ENCODE measurements at places on chromosomes 16 and 17.
A peak's percentile ranks its signal among the peaks of the same experiment; 100 is the strongest.

DNA sequence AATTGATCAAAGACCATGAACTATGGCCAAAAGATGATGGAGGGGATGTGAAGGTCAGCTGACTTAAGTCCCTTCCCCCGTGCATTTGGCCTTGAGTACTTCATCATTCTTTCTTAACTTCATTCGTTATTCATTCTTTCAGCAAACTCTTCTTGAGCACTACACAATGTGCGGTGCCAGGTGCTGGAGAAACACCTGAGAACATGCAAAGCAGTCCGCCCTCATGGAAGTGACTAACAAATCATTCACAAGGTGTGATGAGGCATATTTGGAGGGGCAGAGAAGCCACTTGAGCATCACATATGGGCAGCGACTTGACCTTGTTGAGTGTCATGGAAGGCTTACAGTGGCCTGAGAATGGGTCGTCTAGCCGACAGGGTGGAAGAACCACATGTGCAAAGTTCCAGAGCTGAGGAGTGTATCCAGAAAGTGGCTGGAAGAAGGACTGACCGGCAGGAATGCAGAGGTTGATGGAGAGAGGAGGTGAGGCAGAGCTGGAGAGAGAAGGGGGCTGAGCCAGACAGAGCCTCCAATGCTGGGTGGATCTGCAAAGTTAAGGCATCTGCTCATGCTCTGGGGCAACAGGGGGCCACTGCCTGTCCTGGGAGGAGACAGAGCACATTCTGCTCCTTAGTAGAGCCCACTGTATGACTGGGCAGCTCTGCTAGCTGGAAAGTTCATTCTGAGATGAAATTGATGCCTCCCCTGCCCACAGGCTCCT, 25.1 kb upstream of the EIF1 start:
- DNase-seq, result no peak

GRCh38 chr17:79975498-79976134, 60.1 kb downstream of the TBC1D16 start:
- DNase-seq, result no peak

DNA sequence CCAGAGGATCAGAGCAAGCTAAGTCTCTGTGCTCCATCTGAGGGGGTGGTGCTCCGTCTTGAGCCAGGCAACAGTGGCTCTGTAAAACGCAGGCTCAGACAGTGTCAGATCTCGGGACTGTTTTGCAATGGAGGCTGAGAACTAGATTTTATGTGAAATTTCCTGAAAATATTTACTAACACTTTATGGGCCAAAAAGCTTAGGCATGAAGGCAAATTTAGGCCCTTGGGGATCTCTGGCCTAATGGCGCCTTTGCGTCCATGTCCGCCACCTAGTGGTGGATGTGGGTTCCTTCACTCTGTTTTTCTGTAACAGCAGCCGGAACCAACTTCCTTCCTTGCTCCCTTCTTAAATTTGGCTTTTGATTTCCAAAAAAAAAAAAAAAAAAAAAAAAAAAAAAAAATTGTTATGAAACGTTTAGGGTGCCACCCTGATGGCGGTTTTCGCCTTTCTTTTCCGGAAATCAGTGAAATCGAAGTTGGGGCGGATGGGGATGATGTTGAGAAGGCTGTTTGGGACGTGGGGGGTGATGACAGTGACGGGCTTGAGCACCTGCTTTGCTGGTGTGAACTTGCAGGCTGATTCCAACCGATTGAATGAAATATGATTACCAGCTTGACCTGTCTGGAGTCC, 14.0 kb upstream of the ELAC2 start:
- DNase-seq, result peak; percentile 68

GRCh38 chr17:28908640-28909167, 5.8 kb upstream of the DHRS13 start:
- DNase-seq, result no peak

GRCh38 chr17:69239611-69240600, 11.3 kb upstream of the ABCA10 start:
- no peak for DNase-seq

GRCh38 chr16:79171504-79171903, 429.0 kb downstream of the MAF start:
- no peak for DNase-seq

DNA sequence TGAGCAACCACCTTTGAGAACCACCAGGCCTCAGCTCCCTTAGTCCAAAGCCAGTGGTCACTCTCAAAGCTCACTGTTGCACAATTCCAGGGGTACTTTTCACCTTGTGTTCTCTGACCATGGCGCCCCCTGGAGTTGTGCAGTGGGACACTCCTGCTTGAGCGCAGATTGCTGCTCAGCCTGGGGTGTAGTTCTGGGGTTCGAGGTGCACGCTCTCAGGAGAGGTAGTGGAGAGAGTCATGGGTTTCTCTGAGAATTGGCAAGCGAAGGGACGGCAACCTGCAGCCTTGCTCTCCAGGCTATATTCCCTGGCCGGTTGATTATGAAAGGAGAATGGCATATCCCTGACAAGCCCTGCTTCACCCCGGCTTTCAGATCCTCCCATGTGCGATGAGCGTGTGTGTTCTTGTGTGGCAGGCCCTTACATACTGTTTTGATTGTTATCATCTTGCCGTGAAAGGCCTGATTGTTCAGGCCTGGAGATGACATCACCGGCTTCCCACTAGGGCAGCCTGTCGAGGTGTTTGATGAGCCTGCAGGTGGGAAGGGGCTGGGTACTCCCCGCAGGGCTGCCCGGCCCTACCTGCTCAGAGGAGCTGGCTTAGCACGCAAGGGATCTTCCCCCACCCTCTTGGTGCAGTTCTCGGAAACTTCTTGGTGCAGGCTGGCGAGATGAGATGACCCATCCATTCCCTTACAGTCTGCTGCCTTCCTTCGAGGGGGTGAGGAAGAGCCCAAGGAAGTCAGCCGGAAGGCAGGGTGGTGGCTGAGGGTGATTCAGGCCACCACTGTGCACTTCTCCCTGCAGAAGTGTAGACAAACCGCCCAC, 431.2 kb downstream of the SLC39A11 start:
- DNase-seq, result no peak
